Temporal lobe (tissue), 4 donors: ENCODE measurements at places on chromosomes 4 and X. TPM values are rescaled to one million over a fixed set of nuclear protein-coding genes. Genes with fewer than 3 reads are reported as not detected.

TACR3 gene
- total RNA-seq = 3.2 TPM

MTMR8 gene
- total RNA-seq = 3.2 TPM

UGT2B11 gene
- under 0.01 TPM for total RNA-seq

MTTP gene
- total RNA-seq = 2.0 TPM

F8A2 gene
- not detected for total RNA-seq

EVC2 gene
- total RNA-seq = 1.2 TPM

LDB2 gene
- total RNA-seq = 128 TPM
